ENCODE measurements at places on chromosomes 2 and 18. TPM values are rescaled to one million over a fixed set of nuclear protein-coding genes. Genes with fewer than 3 reads are reported as not detected.

- H3K27me3 ChIP-seq, result peaks cover 6% of the 10 kb centered on the region
- no peaks in the 10 kb centered on the region for H3K4me1 ChIP-seq
- H3K27ac ChIP-seq, result no peak overlapping the region
- no peak for DNase-seq
- H3K4me3 ChIP-seq, result no peak overlapping the region
These were observed 378.3 kb downstream of the EN1 start for GRCh38 chr2:118469103-118469502.

Gene UGT1A4
- total RNA-seq, result 0.12 TPM

DNA sequence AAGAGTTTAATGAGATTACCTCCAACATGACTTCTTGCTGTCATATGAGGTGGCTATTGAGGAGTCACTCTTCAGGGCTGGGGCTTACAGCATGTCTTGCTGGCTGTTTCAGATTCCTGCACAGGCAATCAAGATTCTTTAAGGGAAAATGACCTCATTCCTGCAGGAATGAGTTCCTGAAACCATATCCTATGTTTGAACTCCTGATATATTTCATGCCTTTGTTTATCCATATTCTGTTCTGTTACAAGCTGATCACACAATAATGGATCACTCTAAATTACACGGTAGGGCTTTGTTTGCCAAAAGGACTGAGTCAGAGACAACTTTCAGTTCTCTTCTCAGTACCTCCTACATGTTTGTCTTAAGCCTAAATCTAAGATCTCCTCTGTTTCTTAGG lies 879.8 kb upstream of the PIK3C3 start:
- H3K27ac ChIP-seq, result no peak overlapping the region
- DNase-seq, result no peak
- no peak overlapping the region for H3K4me3 ChIP-seq

Gene RNF152
- 0.47 TPM for total RNA-seq

DNA sequence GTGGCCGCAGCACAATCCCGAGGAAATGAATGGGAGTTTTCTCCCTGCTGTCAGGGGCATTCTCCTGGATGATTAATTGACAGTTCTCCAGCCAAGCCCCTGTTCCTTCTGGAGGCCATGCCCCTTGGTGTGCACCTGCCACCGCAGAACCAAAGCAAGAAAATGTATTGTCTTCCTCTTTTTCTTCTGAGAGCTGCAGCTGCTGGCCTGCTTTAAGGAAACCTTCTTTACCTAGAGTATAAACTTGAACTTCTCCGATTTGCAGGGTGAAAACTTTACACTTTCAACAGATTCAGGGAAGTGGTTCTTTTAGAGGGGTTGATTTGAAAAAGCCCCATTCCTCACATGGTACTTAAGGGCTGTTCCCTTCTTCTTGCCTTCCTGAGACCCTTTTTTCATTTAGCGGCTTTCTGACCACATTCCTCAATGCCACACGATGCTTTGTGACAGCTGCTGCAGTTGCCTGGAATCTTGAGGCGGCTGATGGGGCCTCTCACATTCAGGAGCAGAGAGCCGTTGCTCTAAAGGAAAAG lies 402.8 kb downstream of the TXNL1 start:
- no peak for DNase-seq
- no peak overlapping the region for H3K4me3 ChIP-seq
- no peaks in the 10 kb centered on the region for H3K27me3 ChIP-seq
- H3K36me3 ChIP-seq, result no peaks in the 10 kb centered on the region
- no peak overlapping the region for H3K27ac ChIP-seq

Gene AKAIN1
- not detected for total RNA-seq

Gene DIS3L2
- 42.5 TPM for total RNA-seq

DNA sequence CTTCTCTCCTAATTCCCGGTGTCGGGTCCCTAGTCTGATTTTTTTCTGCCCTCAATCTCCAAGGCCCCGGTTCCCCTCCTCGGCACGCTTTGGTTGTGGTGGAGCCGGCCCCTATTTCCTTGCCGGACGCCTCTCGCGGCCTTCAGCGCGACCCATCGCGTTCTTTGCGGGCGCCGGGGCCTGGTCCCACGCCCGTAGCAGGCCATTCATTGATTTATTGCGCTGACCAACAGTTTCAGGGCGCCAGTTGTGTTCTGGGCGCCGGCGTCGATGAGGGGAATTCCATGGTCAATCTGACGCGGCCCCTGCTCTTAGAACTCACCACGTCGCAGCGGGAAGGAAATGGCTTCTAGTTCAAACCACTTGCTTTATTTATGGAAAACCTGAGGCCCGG lies 396 bp downstream of the CNOT9 start:
- DNase-seq, result peak; percentile 23
- peaks cover 27% of the 10 kb centered on the region for H3K4me1 ChIP-seq
- no peaks in the 10 kb centered on the region for H3K27me3 ChIP-seq
- peaks cover 9% of the 10 kb centered on the region for H3K36me3 ChIP-seq
- H3K4me3 ChIP-seq, result peak overlapping the region; percentile 59

Gene ECEL1
- total RNA-seq, result not detected

Gene RAX
- not detected for total RNA-seq

Gene IL1F10
- total RNA-seq, result not detected

Gene CYP27C1
- total RNA-seq, result not detected

DNA sequence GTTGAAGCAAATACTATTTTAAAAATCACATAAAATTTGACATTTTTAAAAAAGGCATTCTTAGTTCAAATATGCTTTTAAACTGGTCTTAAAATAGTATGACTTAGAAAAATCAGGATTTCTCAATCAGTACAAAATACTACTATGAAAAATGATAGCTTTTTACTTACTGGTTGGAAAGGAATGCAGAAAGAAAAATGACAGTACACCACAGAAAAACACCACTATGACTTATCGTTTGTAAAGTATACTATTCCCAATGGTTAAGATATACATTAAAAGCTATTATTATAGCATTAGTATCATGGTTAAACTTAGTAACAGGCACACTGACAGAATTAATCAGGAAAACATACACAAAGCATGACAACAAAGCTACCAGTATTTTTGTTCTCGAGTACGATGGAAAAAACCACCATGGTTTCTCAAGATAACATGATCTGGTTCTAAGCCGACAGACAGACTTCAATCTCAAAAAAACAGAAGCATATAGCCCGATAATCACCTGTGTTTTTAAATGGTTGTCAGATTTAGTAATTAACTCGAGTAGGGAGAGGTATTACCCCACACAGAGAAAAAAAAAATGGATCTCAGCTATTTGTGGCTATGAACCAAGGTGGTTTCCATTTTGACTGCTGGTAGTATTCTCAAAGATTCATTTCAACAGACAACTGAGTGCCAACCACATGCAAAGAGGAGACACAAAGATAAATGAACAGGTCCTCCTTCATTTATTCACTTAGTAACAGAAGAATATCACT lies 39.1 kb downstream of the CUL3 start:
- no peak overlapping the region for H3K27ac ChIP-seq
- DNase-seq, result no peak
- no peaks in the 10 kb centered on the region for H3K27me3 ChIP-seq
- H3K4me1 ChIP-seq, result no peaks in the 10 kb centered on the region
